ENCODE measurements at places on chromosomes 4 and X. TPM values are rescaled to one million over a fixed set of nuclear protein-coding genes. Genes with fewer than 3 reads are reported as not detected.

IQCM gene
- not detected for total RNA-seq

PABPC1L2B gene
- total RNA-seq: not detected

C4orf54 gene
- total RNA-seq: 0.06 TPM

QDPR gene
- 9.6 TPM for total RNA-seq

FGF16 gene
- 2.8 TPM for total RNA-seq

TMEM175 gene
- total RNA-seq: 5.8 TPM

GLRB gene
- 42.8 TPM for total RNA-seq

F8A2 gene
- total RNA-seq: not detected

DUSP9 gene
- 0.13 TPM for total RNA-seq
